Stimulated activated CD4-positive, alpha-beta T cell treated with anti-CD3 and anti-CD28 coated beads, Interleukin-2, amount 100 ng/mL, for 4 hours (primary cell): ENCODE measurements at places on chromosomes 11 and 22.

- no peak for DNase-seq
Measured at GRCh38 chr11:113531575-113532451, 56.6 kb upstream of the DRD2 start.

DNA sequence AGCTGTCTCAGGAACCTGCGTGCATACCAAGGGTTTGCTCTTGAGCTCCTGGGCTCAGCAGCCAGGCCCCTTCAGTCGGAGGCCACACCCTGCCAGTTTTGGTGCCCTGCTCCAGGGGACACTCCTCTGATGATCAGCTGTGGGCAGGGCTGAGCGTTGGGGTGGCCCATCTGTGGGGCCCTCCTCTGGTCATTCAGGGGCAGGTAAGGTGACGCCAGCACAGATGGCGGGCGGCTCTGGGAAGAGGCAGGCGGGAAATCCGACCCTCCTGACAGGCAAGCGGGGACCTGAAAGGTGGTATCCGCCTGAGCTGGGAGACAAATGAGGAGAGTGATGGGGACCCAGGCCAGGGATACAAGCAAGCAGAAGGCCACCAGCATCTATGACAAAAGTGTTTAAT, 3.8 kb upstream of the MFNG start:
- DNase-seq: no peak

DNA sequence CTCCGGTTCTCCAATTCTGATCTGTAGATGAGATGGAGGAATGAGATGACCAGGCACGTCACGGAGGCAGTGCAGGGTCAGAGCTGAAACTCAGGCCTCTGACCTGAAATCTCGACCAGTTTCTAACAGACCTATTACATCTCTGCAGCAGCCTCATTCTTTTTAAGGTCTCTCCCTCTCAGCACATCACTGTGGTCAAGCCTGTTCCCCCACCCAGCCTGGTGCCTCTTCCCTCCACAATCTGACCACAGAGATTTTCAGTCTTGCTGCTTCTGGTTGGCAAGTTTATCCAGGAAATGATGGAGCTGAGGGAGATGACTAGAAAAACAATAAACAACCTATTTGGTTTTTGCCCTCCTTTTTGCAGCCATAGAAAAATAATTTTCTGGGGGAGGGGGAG, 9.5 kb downstream of the GRAMD1B start:
- DNase-seq: no peak

- DNase-seq: no peak
Measured at GRCh38 chr11:115911613-115912346, 407.6 kb upstream of the CADM1 start.

DNA sequence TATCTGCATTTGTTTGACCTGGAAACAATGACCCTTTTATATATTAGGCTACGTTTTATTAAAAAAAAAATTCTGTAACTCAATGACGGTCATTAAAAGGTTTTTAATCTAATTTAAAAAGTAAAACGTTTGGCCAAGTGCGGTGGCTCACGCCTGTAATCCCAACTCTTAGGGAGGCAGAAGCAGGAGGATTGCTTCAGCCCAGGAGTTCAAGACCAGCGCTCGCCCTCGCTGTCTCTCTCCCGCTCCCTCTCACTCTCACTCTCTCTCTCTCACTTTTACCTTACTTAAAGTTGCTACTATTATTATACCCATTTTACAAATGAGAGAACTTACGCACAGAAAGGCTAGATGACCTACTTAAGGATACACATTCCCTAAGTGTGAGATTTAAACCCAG, 814 bp upstream of the NARS2 start:
- DNase-seq: no peak
